ENCODE measurements at places on chromosomes 4 and X.

GRCh38 chr4:68907788-68908700, 43.6 kb downstream of the UGT2A3 start:
- no peak for DNase-seq

- DNase-seq: no peak
Observed at GRCh38 chr4:39486221-39486804, 27.5 kb downstream of the LIAS start.

DNA sequence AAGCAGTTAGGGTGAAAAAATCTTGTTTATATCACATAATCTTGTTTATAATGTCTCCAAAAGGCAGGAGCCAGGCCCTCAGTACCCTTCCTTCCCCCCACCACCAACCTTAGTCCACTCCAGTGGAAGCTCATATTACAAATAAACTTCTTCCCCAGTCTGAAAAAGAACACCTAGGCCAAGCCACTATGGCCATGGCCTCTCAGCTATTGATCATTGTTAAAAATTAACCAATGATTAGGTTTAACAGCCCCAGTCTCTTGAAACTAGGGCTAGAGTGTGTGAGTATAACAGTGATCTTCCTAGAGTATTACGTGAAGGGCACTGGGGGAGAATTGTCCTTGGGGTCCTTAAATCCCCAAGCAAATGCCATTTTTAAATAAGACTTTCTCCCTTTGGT, 411.9 kb upstream of the EDA2R start:
- DNase-seq: no peak

- DNase-seq: no peak
Observed at GRCh38 chr4:7830747-7831146, 108.9 kb downstream of the AFAP1 start.

- no peak for DNase-seq
Observed at GRCh38 chrX:146056511-146057081, 239.0 kb downstream of the SLITRK2 start.

DNA sequence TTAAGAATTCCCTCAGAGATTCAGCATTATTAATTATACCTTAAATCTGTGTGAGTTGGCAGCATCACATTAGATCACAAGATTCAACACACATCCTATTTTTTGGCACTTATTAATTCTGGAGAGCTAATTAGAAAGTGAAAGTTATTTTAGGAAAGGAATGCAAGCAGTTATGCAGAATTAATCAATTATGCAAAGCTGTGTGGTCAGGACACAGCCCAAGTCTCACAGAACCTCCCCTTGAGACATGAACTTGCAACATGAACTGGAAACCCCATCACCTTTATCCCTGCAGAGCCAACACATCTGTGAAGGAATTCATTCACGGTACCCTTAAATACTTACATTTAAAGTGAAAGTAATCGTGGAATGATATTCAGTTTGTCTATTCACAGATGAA, 80.5 kb downstream of the TSPAN5 start:
- DNase-seq: no peak

DNA sequence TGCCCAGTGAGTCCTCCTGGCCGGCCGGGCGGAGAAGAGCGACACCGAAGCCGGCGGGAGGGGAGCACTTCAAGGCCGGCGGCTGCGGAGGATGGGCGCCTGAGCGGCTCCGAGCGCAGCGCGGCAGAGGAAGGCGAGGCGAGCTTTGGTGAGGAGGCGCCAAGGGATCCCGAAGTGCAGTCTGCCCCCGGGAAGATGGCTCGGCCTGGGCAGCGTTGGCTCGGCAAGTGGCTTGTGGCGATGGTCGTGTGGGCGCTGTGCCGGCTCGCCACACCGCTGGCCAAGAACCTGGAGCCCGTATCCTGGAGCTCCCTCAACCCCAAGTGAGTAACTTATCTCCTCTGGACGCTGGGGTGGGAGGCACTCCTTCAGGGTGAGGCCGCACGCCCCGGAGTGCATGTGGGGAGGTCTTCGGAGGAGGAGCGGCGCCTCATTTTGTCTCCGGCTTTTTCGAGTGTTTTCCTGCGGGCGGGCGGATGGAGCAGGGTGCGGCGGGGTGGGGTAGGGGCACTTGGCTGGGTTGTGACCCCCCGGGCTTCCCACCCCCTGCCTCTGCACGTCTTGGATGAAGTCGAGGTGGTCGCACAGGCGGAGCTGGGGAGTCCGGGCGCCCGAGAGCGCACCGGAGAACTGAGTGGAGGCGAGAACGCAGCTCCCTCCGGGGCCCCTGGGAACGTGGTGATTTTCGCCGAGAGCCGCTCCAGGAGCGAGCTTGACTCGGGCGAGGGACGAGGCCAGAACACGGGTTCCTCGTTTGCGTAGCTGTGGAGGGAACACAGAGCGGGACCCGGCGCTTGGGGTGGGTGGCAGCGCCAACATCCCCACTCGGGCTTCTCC, 979 bp downstream of the EFNB1 start:
- DNase-seq: no peak

DNA sequence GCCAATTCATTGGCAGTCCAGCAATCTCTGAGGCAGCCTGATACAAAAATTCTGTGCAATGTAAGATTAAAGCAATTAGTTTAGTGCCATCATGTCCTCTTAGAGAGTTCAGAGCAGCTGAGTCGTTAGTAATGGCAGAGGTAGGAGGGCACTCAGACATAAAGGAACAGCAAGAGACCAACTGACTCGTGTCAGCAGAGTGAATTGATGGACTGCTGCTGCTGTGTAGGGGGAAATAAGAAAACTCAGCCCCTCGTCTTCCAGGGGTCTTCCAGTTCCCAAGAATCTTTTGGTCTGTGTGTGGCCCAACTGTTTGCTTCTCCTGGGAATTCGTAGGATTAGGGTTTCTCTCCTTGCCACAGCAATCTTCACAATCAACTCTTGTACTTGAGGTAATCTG, 100.9 kb downstream of the TTC29 start:
- DNase-seq: no peak

- no peak for DNase-seq
Observed at GRCh38 chr4:126710935-126711334, 921.8 kb upstream of the INTU start.

All from stimulated activated CD8-positive, alpha-beta memory T cell treated with anti-CD3 and anti-CD28 coated beads, Interleukin-4, amount 100 ng/mL, for 1 hour (primary cell).